CD4-positive, alpha-beta T cell treated with Interferon gamma for 1 hour (primary cell): ENCODE measurements at places on chromosomes 3 and 15.
A peak's percentile ranks its signal among the peaks of the same experiment; 100 is the strongest.

DNA sequence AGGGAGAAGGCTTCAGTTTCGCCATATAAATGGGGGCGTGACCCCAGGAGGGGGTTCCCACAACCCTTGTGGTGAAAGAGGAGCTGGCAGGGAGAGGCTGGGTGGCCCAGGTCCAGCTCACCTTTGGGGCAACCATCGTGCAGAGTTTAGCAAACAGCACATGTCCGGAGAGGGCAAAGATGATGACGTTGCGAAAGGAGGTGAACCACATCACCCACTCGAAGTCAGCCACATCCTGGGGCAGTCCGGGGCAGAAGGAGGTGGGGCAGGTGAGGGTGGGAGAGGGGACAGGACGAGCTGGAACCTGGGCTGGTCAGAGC is 3.7 kb downstream of the HHATL start:
- DNase-seq, result no peak

DNA sequence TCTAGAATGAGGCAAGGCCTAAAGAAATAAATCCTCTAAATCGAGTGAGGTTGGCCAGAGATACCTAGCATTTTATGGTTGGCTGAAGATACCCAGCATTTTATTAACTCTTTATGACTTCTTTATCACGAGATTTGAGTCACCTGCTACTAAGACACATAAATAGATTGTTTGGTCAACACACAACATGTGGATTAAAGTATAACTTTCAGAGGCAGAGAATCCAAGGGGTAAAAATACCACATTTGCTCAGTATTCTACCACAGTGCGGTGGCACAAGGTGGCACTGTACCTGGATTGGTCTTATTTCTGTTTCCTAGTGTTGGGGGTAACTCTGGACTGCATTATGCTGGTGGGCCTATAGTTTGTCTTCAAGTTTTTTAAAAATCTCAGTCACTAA is 27.0 kb upstream of the VILL start:
- no peak for DNase-seq

DNA sequence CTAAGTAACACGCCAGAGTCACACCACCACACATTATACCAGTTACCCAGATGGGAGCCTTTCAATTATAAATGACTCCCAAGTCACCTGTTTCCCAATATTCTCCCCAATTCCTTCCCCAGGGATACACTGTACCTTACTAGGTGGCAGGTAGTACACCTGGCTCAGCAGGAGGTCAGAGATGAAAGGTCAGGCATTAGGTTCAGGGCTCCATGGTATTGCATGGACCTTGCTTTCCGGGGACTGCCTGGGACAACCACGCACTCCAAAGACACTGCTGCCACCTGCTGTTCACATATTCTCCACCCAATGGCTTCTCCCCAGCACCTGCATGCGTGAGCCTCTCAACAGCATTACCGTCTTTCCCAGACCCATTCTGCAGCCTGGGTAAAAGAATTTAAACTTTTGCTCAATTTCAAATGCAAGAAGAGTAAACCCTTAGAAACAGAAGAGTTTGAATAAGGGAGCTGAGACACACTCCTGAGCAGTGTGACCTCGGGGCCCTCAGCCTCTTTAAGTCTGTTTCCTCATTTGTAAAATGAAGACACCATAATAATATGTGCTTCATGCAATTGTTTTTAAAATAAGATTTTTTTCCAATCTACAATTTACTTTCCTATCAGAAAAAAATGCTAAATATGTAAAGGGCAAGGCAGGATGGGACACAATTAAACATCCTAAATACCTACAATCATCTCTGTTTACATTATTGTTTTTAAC is 28.0 kb upstream of the LACTB start:
- DNase-seq, result peak; percentile 66

DNA sequence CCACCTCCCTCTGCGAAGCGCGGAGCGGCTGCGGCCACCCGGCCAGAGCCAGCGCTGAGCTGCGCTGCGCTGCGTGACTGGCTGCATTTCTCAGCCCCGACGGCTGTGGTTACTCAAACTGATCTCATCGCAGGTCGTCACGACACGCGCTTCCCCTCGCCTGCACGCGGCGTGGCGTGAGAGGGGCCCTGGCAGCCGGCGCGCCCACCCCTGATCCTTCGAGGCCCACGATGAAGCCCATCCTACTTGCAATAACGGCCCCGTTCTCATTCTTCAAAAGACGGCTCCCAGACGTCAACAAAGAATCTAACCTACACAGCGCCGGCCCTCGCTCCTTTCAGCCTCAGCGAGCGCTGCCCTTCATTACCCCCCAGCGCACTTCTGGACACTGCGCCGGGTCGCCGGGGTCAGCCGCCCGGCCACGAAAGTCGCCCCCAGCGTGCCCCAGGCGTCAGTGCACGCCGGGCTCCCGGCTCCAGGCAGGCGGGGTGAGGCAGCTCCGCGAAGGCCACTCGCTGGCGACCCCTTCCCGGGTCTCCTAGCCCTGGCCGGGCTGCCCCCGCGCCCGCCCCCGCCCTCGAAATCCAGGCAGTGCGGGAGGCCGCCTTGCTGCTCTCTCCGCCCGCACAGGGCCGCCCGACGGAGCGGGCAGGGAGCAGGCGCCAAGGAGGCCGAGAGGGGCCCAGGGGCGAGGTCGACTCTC is 9.9 kb upstream of the LEKR1 start:
- DNase-seq, result peak; percentile 40

GRCh38 chr15:31032961-31033371 is 41.5 kb upstream of the MTMR10 start:
- no peak for DNase-seq

- no peak for DNase-seq
Measured at GRCh38 chr3:65749066-65749465, 289.7 kb downstream of the MAGI1 start.

DNA sequence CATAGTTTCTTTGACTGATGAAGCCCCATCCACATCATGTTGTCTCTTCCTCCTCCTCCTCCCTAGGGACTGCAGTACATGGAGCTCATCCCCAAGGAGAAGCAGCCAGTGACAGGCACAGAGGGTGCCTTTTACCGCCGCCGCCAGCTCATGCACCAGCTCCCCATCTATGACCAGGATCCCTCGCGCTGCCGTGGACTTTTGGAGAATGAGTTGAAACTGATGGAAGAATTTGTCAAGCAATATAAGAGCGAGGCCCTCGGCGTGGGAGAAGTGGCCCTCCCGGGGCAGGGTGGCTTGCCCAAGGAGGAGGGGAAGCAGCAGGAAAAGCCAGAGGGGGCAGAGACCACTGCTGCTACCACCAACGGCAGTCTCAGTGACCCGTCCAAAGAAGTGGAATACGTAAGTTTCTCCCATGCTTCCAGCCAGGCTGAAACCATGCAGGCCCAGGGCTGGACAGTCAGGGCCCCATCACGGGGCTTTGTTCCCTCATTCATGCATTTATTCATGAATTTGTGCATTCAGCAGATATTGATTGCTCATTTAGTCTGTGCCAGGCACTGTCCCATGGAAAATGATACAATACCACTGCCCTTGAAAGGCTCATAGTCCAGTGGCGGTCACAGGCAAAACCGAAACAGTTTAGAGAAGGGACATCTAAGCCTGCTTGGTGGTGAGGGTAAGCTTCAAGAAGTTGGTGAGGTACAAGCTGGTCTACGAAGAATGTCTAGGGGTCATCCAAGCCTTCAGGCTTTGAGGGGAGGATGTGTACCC is 47.1 kb downstream of the LMCD1 start:
- no peak for DNase-seq

DNA sequence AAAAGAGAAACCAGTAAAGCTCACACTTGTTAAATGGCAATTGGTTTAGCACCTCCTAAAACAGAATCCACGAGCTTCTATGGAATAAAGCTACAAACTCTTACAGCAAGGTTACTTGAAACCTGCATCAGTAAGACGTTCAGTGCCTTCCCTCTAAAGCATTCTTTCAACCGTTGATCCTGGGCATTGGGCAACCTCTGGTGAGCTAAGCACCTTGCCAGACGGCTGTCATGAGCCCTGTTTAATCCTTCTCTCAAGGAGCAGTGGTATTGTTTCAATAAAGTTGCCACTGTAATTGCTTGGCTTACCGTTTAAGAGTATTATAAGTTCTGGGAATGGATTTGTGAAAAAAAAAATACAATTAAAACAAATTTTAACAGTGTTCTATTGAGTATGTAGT is 75.0 kb downstream of the COL8A1 start:
- DNase-seq, result no peak

DNA sequence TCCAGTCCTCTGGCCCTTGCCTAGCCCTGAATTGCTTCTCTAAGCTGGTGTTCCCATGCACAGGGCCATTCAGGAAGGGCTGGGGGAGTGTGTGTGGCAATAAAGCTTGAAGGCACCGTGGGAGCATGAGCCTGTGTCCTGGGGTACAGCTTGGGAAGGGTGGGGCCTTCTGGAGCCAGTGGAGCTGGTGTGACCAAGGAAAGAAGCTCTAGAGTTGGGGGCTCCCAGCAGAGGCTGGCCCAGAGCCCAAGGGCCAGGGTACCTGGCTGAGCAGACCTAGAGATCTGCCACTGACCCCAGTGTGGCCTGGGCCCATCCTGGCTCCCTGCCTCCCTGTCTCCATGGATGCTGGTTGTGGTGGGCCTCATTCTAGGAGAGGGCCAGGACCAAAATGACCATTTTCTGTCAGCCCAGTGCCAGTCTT is 8.1 kb downstream of the ABTB1 start:
- DNase-seq, result no peak

- DNase-seq, result no peak
Measured at GRCh38 chr3:157816296-157816695, 289.9 kb downstream of the SHOX2 start.

DNA sequence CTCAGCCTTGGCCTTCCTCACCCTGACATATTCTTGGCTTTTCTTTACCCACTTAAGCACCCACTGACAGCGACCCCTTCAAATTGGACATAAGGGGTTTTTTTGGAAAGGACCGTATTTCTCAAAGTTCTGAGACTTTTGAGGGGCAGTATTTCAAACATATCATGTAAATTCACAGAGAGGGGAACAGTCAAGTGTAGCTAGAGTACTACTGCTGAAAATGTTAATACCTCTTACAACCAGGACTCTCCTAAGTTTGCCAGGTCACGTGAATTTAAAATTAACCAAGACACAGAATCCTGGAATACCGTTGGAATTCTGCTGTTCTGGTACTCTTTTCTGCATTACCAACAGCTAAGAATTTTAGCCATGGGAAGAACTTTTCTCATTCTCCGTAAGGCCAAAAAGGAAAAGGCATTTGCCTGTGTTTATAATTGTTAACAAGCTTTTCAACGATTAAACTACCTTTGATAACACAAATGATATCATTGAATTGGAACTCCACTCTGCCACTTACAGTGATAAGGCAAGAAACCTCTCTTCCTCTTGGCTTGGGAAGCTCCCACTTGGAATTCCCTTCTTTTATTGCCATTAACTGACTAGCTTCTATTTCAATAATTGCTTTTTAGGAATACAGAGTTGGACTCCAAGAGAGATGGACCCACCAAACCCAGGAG is 597 bp upstream of the GBE1 start:
- no peak for DNase-seq

- DNase-seq, result no peak
Measured at GRCh38 chr3:55690726-55691125, 203.6 kb upstream of the WNT5A start.

GRCh38 chr3:42492508-42493080 is 9.8 kb upstream of the VIPR1 start:
- no peak for DNase-seq
